Activated naive CD8-positive, alpha-beta T cell treated with anti-CD3 and anti-CD28 coated beads, Interleukin-2, amount 10 ng/mL, durations not matched to agents 7 days and 5 days (primary cell): ENCODE measurements at places on chromosomes 12 and 14.
A peak's percentile ranks its signal among the peaks of the same experiment; 100 is the strongest.

- DNase-seq = no peak
- H3K36me3 ChIP-seq = peaks cover 6% of the 10 kb centered on the region
- H3K4me3 ChIP-seq = no peak overlapping the region
- H3K27ac ChIP-seq = no peak overlapping the region
- peaks cover 42% of the 10 kb centered on the region for H3K4me1 ChIP-seq
These were observed 176.7 kb downstream of the CRADD start for GRCh38 chr12:93853698-93854478.

- no peak overlapping the region for H3K4me3 ChIP-seq
- H3K27ac ChIP-seq = no peak overlapping the region
- H3K4me1 ChIP-seq = peaks cover 14% of the 10 kb centered on the region
- no peaks in the 10 kb centered on the region for H3K27me3 ChIP-seq
- DNase-seq = no peak
- peaks cover 8% of the 10 kb centered on the region for H3K36me3 ChIP-seq
These were observed 10.5 kb upstream of the C14orf93 start for GRCh38 chr14:23020143-23021128.

DNA sequence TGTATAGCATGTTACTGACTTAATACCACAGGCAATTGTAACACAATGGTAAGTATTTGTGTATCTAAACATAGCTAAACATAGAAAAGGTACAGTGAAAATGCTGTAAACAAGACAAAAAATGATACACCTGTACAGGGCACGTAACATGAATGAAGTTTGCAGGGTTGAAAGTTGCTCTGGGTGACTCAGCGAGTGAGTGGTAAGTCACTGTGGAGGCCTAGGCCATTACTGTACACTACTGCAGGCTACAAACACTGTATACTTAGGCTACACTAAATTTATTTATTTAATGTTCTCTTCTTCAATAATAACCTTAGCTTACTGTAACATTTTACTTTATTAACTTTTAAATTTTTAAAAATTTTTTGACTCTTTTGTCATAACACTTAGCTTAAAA is 158.4 kb downstream of the IPO8 start:
- no peak for DNase-seq
- H3K4me3 ChIP-seq = no peak overlapping the region
- no peaks in the 10 kb centered on the region for H3K27me3 ChIP-seq
- H3K27ac ChIP-seq = no peak overlapping the region
- no peaks in the 10 kb centered on the region for H3K36me3 ChIP-seq

DNA sequence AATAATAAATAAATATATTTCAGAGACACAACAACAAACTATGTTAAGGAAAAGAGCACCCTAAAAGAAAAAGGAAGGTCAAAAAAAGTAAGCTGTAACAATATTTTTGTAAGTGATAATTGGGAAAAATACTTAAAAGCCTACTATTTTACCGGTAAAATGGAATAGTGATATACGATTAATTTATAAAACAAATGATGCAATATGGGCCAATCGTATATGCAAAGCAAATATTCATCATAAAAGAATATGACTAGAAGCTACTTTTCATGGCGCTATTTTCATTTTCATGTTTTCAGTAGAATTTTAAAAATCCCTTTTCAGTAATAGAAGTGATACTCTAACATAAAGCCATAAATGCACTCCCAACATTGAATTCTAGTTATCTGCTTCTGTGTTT is 131.0 kb upstream of the AMIGO2 start:
- peak overlapping the region; percentile 96 for H3K27ac ChIP-seq
- no peak for DNase-seq
- H3K4me3 ChIP-seq = peak overlapping the region; percentile 87

- no peaks in the 10 kb centered on the region for H3K36me3 ChIP-seq
- no peak overlapping the region for H3K27ac ChIP-seq
- DNase-seq = no peak
- peaks cover 18% of the 10 kb centered on the region for H3K27me3 ChIP-seq
- H3K4me1 ChIP-seq = no peaks in the 10 kb centered on the region
These were observed 111.9 kb upstream of the CCDC175 start for GRCh38 chr14:59688224-59689170.

- no peak overlapping the region for H3K27ac ChIP-seq
- no peak for DNase-seq
- H3K4me1 ChIP-seq = no peaks in the 10 kb centered on the region
- H3K4me3 ChIP-seq = no peak overlapping the region
- peaks cover 9% of the 10 kb centered on the region for H3K36me3 ChIP-seq
- no peaks in the 10 kb centered on the region for H3K27me3 ChIP-seq
These were observed 48.6 kb downstream of the VEZT start for GRCh38 chr12:95266254-95266653.

DNA sequence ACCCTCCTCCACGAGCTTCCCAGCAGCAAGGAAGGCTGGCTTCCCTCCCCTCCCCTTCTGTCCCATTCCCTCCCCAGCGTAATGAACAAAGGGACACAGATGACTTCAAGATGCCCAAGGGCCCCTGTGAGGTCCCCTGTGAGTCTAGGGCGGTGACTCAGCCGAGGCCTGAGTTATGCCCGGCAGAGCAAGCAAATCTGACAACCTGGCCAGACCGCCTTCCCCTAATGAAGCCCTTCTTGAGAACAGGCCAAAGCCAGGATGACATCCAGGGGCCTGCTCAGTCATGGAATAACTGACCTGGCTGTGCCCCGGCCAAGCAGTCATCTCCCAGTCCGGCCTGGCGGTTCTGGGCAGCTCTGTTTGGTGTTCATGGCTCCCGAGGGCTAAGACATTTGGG is 89.2 kb downstream of the DICER1 start:
- H3K4me1 ChIP-seq = no peaks in the 10 kb centered on the region
- no peaks in the 10 kb centered on the region for H3K27me3 ChIP-seq
- H3K4me3 ChIP-seq = no peak overlapping the region
- no peak for DNase-seq

- H3K36me3 ChIP-seq = no peaks in the 10 kb centered on the region
- no peaks in the 10 kb centered on the region for H3K4me1 ChIP-seq
- no peak for DNase-seq
- no peak overlapping the region for H3K27ac ChIP-seq
- no peak overlapping the region for H3K4me3 ChIP-seq
These were observed 43.1 kb upstream of the GPHB5 start for GRCh38 chr14:63361790-63362189.

DNA sequence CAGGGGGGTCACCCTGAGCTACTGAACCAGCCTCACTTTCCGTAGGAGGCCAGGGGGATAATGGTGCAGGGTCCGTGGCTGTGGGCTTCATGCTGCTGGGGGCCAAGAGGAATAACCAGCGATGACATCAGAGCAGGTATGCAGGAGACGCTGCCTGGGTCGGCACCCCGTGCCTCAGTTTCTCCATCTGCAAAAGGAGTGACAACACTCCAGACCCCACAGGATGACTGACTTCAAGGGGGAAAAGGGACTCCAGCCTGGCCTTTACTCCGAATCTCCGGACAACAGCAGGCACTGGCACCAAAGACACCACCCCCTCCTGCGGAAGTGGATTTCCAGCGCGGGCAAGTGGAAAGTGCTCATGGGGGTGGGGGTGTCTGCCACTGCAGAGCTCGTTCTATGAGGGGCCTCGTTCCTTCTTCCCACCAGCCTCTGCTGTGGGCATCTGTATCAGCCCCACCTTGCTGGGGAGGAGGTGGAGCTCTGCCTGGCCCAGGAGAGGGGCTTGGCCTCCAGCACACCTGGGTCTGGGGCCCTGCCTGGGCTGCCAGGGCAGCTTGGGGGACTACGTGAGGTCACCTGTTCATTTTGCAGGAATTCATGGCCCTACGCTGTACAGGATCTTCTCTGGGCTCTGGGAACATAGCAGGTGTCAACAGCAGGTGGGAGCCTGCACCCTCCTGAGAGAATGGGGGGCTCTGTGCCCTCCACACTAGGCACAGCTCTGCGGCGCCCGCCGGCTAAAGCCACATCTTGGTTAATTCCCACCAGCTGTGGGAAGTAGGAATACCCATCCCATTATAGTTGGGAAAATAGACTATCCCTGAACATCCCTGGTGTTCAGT is 216.6 kb upstream of the C14orf180 start:
- H3K4me3 ChIP-seq = no peak overlapping the region
- no peaks in the 10 kb centered on the region for H3K4me1 ChIP-seq
- DNase-seq = peak; percentile 15
- no peak overlapping the region for H3K27ac ChIP-seq

GRCh38 chr12:66239295-66239694 is 50.3 kb downstream of the IRAK3 start:
- no peak for DNase-seq
- H3K4me1 ChIP-seq = peaks cover 2% of the 10 kb centered on the region
- no peaks in the 10 kb centered on the region for H3K36me3 ChIP-seq
- H3K27me3 ChIP-seq = peaks cover 31% of the 10 kb centered on the region
- H3K27ac ChIP-seq = no peak overlapping the region
- no peak overlapping the region for H3K4me3 ChIP-seq

DNA sequence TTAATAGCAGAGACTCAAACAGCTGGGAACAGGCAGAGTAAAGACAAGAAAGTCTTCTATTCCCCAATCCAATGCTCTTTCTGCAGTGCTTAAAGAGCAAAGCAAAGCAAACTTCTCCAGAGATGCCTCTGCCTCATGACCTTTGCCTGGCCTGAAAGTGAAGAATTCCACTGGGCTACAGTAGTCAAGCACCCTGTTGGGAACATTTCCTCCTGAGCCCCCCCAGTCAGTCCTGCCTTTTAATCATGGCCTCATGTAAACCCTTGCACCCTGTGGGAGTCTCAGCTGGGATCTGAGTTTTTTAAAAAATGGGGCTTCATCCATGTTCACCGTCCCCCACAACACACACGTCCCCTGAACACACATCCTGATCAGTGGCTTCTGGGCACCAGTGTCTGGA is 62.7 kb upstream of the TSPAN11 start:
- H3K36me3 ChIP-seq = no peaks in the 10 kb centered on the region
- no peaks in the 10 kb centered on the region for H3K4me1 ChIP-seq
- H3K27ac ChIP-seq = no peak overlapping the region
- DNase-seq = no peak
- peaks cover 18% of the 10 kb centered on the region for H3K27me3 ChIP-seq

DNA sequence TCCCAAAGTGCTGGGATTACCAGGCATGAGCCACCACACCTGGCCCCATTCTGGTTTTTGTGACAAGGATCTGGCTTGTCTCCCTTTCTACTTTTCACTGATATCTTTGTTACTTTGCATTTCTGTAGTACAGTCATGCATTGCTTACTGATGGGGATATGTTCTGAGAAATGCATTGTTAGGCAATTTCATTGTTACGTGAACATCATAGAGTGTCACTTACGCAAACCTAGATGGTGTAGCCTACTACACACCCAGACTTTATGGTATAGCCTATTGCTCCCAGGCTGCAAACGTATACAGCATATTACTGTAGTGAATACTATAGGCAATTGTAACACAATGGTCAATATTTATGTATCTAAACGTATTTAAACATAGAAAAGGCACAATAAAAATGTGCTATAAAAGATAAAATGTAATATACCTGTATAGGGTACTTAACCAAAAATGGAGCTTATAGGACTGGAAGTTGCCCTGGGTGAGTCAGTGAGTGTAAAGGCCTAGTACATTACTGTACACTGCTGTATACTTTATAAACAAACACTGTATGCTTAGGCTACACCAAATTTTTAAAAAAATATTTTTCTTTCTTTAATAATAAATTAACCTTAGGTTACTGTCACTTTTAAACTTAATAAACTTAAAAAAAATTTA is 16.0 kb downstream of the MRPL42 start:
- peaks cover 12% of the 10 kb centered on the region for H3K36me3 ChIP-seq
- H3K27me3 ChIP-seq = no peaks in the 10 kb centered on the region
- DNase-seq = no peak

GRCh38 chr14:104586832-104587620 is 7.5 kb downstream of the C14orf180 start:
- no peaks in the 10 kb centered on the region for H3K4me1 ChIP-seq
- H3K36me3 ChIP-seq = no peaks in the 10 kb centered on the region
- DNase-seq = no peak
- H3K27me3 ChIP-seq = no peaks in the 10 kb centered on the region
- H3K4me3 ChIP-seq = no peak overlapping the region

DNA sequence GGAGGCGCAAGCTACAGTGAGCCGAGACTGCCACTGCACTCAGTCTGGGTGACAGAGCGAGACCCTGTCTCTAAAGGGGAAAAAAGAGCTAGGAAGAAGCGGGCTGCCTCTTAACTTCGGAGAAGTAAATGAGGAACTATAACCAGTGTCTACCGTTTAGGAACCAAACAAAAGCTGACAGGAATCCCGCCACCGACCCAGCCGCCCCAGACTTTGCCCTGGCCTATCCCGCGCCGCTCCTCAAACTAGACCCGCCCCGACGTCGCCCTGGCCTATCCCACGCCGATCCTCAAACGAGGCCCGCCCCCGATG is 568 bp upstream of the SIVA1 start:
- H3K36me3 ChIP-seq = peaks cover 13% of the 10 kb centered on the region
- no peak for DNase-seq
- peaks cover 36% of the 10 kb centered on the region for H3K4me1 ChIP-seq
- peak overlapping the region; percentile 89 for H3K4me3 ChIP-seq
- H3K27ac ChIP-seq = peak overlapping the region; percentile 94

DNA sequence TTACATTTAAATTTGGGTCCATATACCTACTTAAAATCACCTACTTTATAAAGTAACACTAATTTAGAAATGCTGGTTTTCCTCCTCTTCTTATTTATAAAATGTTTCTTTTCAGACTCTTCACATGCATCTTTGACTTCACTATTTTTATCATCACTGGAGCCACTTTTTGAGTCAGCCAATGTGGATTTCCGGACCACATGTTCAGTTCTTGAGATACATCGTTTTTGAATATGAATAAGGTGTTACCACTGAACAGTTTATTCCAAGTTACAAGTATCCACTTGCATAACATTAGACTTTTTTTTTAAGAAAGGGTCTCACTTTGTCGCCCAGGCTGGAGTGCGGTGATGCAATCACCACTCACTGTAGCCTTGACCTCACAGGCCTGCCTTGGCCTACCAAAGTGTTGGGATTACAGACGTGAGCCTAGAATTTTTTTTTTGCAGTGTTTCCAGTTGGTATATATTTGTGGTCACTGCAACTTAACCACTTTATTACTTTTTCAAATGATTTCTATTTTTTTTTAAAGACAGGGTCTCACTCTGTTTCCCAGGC is 5.7 kb downstream of the FNTB start:
- peaks cover 11% of the 10 kb centered on the region for H3K36me3 ChIP-seq
- no peak for DNase-seq
- H3K27me3 ChIP-seq = no peaks in the 10 kb centered on the region
- H3K4me1 ChIP-seq = peaks cover 34% of the 10 kb centered on the region

DNA sequence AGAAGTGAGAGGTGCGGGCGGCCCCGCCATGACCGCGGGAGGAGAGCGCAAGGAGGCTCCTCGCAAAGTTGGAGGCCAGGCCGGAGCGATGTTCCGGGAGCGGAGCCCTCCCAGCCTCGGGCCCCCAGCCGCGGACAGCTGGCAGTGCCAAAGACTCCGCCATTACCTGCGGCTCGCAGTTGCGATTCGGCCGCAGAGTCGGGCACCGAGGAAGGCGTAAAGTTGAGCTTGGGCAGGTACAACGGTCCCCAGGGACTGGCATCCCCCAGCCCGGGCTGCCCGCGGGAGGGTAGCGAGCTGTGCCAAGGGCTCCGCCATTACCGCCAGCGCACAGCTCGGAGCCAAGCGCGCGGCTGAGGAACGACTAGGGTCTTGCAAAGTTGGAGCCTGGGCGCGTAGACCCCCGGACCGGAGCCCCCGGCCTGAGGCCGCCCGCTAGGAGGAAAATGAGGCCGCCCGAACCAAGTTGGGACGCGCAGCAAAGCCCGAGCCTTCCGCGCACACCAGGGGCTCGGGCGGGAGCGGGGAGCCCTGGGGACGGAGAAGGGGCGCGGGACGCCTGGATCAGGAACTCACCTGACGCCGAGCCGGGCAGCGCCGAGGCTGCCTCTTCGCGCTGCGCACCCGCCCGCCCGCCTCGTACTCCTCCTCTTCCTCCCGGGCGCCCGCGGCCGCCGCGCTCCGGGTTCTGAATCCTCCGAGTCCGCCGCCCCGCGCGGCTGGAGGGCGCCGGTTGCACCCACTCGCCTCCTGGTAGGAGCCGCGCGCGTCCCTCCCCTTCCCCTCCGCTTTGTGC is 677 bp downstream of the NOS1 start:
- H3K36me3 ChIP-seq = no peaks in the 10 kb centered on the region
- H3K27ac ChIP-seq = no peak overlapping the region
- no peaks in the 10 kb centered on the region for H3K4me1 ChIP-seq
- peaks cover 55% of the 10 kb centered on the region for H3K27me3 ChIP-seq
